ENCODE measurements at places on chromosomes 5 and 9.
A peak's percentile ranks its signal among the peaks of the same experiment; 100 is the strongest.

DNA sequence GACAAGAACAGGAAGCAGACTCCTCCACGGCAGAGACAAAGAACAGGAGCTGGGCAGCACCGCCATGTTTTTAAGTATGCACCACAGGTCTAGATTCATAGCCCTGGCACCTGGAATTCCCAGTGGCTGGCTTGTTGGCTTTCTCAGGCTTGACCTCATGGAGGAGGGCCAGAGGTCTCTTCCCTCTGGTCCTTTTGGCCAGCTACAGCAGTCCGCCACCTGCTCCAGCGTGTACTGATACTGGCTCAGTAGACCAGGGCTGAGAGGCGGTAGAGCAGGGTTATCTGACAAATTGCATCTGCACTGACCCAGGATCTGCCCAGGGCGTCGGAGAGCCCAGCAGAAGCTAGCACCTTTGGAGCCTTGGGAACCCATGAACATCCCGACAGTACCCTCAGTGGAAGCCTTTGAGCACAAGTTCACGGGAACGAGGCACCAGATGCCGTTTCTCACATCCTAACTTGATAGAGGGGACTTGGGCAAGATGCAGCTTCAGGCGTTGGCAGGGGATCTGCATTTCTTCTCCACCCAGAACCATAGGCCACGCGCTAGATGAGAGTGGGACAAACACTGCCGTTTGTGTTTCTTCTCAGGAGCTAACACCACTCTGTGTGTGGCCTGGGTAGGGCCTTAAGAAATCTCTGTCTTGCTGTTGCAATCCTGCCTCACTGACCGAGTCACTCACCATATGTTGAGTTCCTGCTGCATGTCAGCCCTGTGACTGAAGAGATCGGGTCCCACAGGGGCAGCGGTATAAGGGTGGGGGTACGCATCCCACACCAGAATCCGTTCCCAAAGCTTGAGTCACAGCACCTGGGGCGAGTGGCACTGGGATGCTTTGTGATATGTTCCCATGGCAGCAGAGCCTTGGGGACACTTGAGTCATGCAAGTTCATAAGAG is 90.3 kb upstream of the OTULINL start:
- no peak for DNase-seq

GRCh38 chr5:133924221-133924920 is 44.1 kb downstream of the C5orf15 start:
- no peak for DNase-seq

- no peak for DNase-seq
These were observed 124.8 kb downstream of the MEF2C start for GRCh38 chr5:88758184-88758583.

DNA sequence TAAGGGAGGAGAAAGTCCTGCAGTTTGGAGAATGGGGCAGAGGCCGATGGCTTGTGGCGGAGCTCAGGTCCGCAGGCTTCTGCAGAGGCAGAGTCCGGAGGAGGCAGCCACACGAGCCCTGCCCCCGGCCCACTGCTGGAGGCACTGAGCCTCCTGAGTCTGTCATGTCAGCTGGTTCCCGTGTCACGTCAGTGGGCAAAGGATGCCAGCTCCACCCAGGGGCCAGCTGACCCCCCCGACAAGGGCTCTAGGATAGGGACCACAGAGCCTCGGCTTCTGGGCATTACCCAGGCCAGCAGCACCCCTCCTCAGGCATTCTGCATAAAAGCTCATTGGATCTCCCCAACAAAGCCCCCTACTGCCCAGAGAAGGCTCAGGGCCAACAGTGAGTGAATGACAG is 8.5 kb downstream of the SH3PXD2B start:
- no peak for DNase-seq

DNA sequence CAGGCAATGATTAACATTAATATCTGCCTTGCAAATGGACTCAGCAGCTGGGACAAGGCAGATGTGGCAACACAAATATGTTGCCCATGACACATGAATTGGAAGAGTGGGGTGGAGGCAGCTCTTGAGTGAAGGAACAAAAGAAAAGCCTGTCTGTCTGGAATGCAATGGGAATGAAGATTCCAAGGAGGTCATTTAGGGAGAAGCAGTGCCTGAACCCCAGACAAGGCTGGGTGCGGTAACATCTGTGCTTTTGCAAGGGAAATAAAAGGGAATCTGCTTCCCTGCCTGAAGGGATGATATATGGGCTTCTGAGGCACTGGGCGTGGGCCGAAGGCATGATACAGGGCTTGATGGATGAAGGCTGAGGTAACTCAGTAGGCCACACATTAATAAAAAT is 94.1 kb upstream of the TRIM32 start:
- DNase-seq = no peak

DNA sequence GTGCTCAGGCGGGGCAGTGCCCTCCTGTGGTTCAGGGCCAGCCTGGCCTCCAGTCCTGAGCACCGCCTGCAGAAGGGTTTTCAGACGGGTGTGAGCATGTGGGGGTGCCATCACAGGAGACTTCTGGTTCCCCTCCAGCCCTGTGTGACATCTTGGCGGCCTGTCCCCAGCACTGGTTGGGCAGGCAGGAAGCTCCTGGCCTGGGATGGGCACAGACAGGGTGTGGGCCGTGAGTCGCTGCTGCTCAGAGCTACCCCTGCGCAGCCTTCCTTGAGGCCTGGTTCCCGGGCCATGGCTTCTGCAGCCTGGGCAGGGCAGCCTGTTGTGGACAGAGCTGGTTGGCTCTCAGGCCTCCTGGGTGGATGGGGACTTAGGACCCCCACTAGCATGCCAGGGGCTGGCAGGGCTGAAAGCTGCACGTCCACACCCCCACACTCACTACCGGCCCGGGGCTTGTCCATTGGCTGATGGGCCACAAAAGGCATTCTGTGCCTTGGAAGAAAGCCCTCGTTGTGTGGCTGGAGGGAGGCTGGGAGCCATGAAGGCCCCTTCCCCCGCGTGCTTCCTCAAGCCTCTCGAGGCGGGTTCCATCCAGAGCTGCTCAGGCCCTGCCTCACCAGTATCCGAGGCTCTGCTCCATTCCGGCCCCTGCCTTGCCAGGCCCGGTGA is 58.7 kb downstream of the RXRA start:
- DNase-seq = no peak

GRCh38 chr5:38940230-38940858 is 94.5 kb downstream of the OSMR start:
- DNase-seq = no peak

GRCh38 chr5:55564721-55565120 is 30.0 kb upstream of the PLPP1 start:
- DNase-seq = no peak

- DNase-seq = peak; percentile 84
These were observed 146.1 kb downstream of the GAS1 start for GRCh38 chr9:86801246-86801645.

- DNase-seq = no peak
These were observed 326.4 kb upstream of the TARS1 start for GRCh38 chr5:33114361-33114760.

- DNase-seq = no peak
These were observed 9.3 kb upstream of the KIF4B start for GRCh38 chr5:155004138-155004744.

DNA sequence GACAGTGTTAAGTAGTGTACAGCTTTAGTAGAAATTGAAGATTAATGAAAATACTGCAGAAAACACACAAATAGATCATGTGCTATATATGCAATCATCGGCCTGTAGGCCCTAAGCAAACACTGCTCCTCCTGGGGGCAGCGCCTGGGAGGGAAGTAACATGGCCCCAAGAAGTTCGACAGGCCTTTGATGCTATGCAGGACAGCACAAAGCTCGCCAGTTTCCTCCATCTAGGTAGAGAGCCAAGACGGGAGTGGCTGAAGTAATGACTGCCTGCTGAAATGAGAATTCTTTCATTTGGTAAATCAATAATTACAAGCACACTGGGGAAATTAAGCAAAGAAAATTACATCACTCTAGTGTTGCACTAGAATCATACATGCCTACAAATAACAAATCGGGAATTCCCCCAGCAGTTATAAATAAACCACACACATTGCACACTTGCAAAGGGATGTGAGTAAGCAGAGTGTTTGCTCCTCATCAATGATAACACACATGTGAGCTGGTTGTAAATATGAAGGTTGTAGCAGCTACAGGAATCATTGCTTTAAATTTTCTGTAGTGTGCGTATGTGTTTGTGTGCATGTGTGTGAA is 219.9 kb upstream of the NFIL3 start:
- no peak for DNase-seq

DNA sequence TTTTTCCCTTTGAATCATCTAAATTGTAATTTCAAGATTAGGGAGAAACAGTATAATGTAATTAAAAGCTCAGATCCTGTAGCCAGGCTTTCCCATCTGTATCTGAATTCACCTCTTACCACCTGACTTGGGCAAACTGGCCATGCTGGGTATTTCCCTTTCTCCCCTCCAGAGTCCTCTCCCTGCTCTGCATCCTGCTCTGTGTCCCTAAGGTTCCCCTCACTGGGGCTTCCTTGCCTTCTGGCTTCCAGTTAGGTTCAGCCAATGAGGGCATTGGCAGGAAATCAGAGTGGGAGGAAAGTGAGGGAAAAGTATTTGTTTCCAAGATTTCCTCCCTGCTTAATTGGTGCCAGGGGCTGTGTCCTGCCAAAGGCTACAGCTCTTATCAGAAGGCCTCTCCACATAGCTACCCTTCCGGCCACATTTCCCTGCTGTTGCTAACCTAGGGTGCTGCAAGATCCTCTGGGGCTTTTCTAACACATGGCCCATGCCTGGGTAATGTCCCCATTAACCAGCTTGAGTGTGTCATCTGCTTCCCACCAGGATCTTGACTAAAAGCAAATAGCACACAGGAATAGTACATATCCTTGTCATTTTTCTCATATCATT is 51.0 kb upstream of the MPDZ start:
- DNase-seq = no peak

- DNase-seq = no peak
These were observed 174.4 kb downstream of the MARCHF11 start for GRCh38 chr5:16005225-16005624.

GRCh38 chr9:94901019-94901363 is 174.5 kb downstream of the AOPEP start:
- no peak for DNase-seq

- DNase-seq = no peak
These were observed 48.9 kb upstream of the DENND4C start for GRCh38 chr9:19181561-19181960.

DNA sequence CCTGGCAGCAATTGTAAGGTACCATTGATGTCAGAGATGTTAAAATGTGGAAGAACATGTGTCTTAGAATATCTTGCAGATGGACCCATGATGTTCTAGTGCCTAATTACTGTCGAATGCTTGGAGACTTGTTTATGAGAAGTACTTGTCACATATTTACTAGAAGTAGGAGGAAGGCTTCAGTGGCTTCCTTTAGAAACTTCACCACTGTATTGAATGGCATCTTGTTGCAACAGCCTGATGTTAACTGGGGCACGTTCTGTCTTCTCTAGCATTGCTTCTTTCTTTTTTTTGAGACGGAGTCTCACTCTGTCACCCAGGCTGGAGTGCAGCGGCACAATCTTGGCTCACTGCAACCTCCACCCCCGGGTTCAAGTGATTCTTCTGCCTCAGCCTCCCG is 16.5 kb downstream of the UGCG start:
- DNase-seq = no peak

- DNase-seq = peak; percentile 77
These were observed 279.6 kb downstream of the TMEM38B start for GRCh38 chr9:105973951-105974351.

DNA sequence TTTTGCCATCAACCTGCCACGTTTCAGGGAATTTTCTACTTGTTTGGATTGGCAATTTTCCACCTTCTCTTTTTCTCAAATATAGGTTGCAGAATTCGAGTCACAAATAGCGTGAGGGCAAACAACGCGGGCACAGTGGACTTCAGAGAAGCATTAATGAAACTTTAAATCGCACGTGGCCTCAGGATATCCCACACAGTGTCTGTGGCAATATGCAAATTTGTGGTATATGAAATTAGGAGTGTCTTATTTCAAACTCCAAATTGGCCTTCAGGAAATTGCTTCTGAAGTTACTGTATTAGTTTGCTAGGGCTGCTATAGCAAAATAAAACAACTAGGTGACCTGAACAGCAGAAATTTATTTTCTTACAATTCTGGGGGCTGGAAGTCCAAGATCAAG is 91.2 kb downstream of the MTRR start:
- no peak for DNase-seq

DNA sequence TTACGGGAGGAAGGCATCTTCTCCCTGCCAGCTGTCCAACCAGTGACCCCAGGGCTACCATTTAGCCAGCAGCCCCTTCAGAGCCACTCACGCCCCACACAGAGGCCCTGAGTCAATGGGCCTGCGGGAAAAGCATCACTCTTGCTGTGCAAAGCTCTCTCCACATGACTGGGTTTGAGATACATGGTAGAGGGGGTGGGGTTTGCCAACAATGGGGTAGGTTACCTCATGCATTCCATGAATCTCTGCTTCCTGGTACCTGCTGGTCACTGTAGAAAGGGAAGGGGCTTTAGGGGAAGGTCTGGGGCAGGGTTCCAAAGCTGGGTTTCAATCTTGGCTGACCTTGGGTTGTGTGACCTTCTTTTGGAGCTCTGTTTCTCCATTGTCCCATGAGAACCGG is 22.9 kb upstream of the TTLL11 start:
- DNase-seq = no peak

- no peak for DNase-seq
These were observed 14.9 kb downstream of the RASGRF2 start for GRCh38 chr5:80975065-80975464.

GRCh38 chr9:80732506-80732905 is 956.8 kb downstream of the TLE1 start:
- no peak for DNase-seq

- no peak for DNase-seq
These were observed 145.4 kb downstream of the ENTREP1 start for GRCh38 chr9:69470186-69470977.

- DNase-seq = no peak
These were observed 108.7 kb upstream of the MPDZ start for GRCh38 chr9:13388157-13388556.

DNA sequence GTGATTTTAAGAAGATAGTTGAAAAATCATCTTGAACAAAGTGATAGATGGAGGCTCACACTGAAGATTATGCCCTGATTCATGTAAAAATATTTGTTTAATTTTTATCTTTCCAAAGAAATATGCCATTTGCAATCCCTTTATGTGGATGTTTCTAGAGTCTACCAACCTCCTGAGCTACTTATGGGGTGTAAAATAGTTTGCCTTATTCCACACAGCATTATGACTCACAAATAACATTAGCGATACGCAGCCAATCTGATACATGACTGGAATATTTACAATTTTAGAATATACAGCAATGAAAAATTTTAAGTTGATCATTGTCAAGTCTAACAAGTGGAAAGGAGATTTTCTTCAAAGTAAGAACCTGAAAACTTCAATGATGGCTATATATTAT is 327.5 kb downstream of the EDIL3 start:
- no peak for DNase-seq

DNA sequence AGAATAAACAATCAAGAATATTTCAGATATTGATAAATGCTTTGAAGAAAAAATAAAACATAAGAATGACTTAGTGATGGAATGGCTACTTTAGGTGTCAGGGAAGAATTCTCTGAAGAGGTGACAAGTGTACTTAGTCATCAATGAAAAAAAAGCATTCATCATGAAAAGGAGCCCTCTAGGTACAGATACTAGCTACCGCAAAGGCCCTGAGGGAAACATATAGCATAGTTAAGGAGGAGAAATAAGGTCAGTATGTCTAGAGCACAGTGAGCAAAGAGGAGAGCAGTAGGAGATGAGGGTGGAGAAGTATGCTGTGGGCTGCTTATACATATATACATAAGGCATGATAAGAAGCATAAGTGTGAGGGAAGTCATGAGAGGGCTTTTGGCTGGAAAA is 41.8 kb downstream of the CSF2 start:
- no peak for DNase-seq

GRCh38 chr5:131363811-131364506 is 100.1 kb downstream of the CDC42SE2 start:
- DNase-seq = no peak
